ENCODE measurements at places on chromosomes 3 and 15. TPM values are rescaled to one million over a fixed set of nuclear protein-coding genes. Genes with fewer than 3 reads are reported as not detected.

DNA sequence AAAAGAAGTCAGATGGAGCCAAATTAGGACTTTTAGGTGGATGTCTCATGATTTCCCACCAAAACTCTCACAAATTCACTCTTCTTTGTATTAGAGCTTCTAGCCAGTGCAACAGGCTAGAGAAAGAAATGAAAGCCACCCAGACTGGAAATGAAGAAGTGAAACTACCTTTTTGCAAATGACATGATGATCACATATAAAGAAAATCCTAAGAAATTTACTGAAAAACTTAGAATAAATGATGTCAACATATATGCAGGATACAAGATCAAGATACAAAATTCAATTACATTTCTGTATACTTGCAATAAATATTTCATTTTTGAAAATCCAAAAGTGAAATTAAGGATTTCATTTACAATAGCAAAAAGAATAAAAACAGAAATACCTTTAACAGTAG, 110.8 kb downstream of the LRIG1 start:
- DNase-seq: no peak

DNA sequence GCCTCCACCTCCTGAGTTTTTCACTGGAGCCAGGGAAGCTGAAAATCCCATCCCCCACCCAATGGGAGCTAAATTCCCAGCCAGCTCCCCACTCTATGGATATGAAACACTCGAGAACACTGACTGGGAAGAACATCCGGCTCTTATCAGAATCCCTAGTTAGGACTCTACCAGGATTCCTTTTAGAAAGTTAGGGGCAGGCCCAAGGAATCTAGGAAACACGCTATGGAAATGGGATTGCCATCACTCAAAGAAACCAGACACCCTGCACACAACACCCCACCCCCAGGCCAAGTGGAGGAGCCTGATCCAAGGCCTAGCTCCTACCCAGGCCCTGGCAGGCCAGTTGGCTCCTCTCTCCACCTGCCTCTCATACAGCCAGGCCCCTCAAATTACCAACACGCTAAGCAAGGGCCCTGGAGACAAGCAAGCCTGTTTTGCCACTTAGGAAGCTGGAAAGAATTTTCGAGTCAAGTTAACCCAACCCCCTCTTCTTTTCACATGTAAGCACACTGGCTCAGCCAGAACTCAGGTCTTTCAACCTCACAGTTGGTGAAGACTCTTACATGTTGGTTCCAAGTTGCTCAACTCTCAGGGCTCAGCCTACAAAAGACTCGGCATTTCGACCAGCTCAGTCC, 75.5 kb downstream of the RBPMS2 start:
- no peak for DNase-seq

- DNase-seq: no peak
These were observed 36.7 kb upstream of the ZNF710 start for GRCh38 chr15:89964232-89964954.

- DNase-seq: no peak
These were observed 233.6 kb downstream of the WDR72 start for GRCh38 chr15:53525894-53526293.

- no peak for DNase-seq
These were observed 105.9 kb upstream of the NEDD4 start for GRCh38 chr15:56099311-56099710.

GRCh38 chr3:129023909-129024308, 22.8 kb downstream of the EFCC1 start:
- DNase-seq: no peak

GRCh38 chr15:29382862-29383261, 113.2 kb upstream of the NSMCE3 start:
- DNase-seq: no peak

GRCh38 chr3:119681279-119681678, 4.1 kb upstream of the COX17 start:
- DNase-seq: no peak

DNA sequence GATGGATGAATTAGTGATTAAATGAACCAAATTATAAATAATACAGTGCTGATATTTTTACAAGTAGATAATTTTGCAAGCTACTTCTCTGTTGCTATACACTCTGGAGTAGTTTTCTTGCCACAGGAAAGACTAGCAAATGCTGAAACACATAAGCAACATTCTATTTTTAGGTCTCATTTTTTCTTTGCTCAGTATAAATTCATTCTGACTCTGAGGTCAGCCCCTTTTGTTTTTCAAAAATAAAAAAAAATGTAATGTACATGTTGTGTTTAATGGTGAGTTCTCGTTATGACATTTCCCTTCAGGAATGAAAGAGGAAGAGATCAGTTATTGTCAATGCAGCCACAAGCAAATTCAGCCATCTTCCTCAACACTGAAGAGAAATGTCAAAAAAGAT, 24.9 kb downstream of the GJD2 start:
- no peak for DNase-seq

DNA sequence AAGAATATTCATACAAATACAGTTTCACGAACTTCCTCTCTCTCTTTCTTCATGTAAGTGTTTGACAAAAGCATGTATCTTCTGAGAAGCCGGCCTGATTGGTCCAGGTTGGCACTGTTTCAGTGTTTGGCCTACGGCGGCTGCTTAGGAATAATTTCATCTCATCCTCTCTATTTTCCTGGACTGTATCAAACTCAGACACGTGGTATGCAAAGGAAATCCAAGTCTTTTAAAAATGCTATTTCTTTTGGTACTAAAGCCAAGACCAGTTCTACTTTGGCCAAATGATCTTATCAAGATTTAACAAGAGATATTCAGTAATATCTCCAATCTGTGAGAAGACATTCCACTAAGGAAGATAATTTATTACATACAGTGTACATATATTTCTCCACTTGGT, 152.8 kb downstream of the TIGIT start:
- DNase-seq: no peak

GRCh38 chr3:66312039-66312438, 91.2 kb downstream of the SLC25A26 start:
- no peak for DNase-seq

DNA sequence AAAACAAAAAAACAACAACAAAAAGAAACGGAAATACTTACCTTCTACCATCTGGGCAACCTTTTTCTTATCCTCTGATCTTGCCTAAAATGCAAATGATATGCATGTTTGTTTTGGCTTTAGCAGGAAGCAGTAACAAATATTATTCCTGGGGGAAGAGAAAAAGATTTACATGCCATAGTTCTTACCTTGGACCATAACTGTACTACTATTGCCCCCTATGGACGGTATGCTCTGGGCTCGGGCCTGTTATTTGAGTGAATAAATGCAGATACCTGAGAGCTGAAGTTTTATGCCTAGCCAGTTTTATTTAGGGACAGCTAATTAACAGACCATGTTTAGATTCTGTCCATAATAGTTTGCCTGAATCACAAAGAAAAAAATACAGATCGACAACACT, 12.6 kb upstream of the STARD5 start:
- DNase-seq: no peak

DNA sequence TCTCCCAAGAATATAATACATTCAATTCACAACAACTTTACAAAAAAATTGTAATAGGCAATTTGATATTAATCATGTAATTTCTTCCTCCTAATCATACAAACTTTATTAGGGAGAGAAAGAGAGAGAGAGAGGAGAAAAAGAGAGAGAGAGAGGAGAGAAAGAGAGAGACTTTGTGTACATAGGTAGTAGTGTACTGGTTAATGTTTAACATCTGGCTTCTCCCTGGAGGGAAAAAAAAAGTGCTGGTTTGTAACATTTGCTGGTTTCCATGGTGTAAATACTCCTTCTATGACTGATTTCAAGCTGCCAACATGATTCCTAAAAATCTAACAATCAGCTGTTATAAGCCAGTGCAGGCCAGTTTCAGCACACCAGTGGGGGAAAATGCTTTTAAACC, 98.0 kb upstream of the ARHGEF26 start:
- no peak for DNase-seq

DNA sequence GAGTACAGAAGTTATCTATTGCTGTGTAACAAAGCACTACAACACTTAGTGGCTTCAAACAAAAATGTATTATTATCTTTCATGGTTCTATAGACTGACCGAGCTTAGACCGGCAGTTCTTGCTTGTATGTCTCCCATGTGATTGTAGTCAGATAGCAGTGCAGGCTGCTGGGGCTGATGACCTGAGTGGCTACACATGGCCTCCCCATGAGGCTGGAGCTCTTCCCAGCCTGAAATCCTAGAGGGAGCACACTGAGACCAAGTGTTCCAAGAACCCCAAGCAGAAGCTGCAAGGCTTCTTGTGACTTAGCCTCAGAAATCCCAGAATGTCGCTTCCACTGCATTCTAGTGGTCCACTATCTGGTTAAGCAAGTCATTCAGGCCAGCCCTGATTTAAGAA, 141.2 kb upstream of the TLE3 start:
- no peak for DNase-seq

- no peak for DNase-seq
These were observed 317.4 kb downstream of the PLOD2 start for GRCh38 chr3:145843561-145843960.

GRCh38 chr3:53842436-53843194, 3.6 kb downstream of the CHDH start:
- DNase-seq: peak; percentile 46

DNA sequence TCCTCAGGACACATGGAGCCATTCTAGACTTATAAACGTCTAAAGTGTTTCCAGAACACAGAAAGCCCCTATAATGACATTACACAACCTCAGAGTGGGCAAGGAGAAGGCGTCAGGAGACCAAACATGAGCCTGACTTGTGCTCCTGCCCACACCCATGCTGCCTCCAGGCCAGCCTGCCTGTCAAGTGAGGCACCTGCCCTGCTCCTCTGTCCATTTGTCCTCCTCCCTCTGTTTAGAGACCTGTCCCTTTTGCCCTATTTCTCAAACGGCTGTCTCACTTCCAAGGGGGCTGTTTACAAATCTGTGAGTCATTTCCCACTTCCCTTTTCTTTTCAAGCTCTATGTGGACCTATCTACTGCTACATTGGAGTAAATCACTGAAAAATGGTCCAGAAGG, 21.0 kb downstream of the ZDHHC3 start:
- no peak for DNase-seq

GRCh38 chr3:53599771-53600170, 105.4 kb downstream of the CACNA1D start:
- no peak for DNase-seq

DNA sequence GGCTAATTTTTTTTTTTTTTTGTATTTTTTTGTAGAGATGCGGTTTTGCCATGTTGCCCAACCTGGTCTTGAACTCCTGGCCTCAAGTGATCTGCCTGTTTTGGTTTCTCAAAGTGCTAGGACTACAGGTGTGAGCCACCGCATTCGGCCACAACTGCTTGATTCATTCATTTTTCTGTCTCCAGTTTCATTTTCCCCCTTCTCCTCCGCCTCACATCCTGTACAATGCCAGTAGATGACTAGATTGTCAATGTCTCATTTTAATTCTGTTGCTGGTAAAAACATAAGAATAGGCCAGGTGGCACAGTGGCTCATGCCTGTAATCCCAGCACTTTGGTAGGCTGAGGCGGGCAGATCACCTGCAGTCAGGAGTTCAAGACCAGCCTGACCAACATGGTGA, 12.0 kb upstream of the ZNF592 start:
- DNase-seq: no peak

DNA sequence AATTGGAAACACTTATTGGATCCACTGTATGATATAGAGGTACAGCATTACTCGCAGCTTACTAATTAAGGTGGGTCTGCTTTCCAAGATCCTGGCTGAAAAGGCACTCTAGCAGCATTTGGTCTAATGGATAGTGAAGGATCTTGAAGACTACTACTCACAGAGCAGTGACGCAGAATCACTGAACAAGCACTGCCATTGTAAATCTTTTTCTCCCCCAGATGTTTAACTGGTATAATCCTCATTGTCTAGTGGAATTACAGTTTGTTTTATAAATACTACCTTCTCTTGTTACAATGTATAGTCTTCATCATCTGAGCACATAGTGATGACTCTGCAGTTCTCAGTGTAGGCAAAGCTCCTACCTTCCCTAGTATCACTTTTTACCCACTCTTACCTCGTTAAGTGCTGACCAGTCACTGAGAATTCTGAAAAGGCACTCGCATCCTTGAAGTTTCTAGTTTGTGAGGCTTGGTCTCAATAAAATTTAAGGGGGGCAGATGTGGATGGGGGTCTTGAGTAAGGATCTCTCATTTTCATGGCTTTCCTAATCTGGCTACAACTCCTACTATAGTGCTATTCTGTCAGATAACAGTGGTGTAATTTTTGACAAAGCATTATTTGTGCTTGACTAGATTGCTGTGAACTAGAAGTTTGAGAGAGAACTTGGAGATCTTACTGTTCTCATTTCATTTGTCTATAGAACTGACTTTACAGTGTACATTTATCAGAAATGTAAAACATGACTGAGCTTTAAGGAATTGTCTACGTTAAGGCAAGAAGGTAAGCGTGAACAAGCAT, 23.2 kb downstream of the MAPK6 start:
- no peak for DNase-seq

DNA sequence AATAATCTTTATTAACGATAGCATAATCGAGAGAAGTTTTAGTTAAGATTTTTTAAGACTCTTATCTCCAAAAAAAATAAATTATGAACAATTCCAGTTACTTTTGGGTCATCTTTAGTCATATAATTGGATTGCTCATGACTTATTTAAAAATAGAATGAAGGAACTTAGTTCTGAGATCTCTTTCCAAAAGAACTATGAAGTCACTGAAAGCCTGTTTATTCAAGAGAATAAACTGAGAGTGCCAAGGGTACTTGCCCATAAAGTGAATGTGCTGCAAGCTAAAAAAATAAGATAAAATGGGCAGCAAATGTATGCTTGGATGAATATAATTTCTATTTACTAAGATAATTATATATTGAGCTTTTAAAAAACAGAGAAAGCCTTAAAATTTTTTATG, 176.5 kb upstream of the PLSCR5 start:
- DNase-seq: no peak

- no peak for DNase-seq
These were observed 10.9 kb downstream of the ATG7 start for GRCh38 chr3:11283139-11283475.

The PGBD4 gene
- 1.8 TPM for total RNA-seq

The SCN11A gene
- 1.6 TPM for total RNA-seq

The MELTF gene
- 5.0 TPM for total RNA-seq

The SUCNR1 gene
- total RNA-seq: 0.07 TPM

The FBXL22 gene
- total RNA-seq: 0.31 TPM

The FRMD5 gene
- 7.8 TPM for total RNA-seq

The SLCO2A1 gene
- total RNA-seq: 27.9 TPM

The MORC1 gene
- total RNA-seq: not detected

All from progenitor cell of endocrine pancreas (in vitro differentiated cells).